Frontal cortex (tissue), 4 donors: ENCODE measurements at places on chromosomes 16 and 17. TPM values are rescaled to one million over a fixed set of nuclear protein-coding genes. Genes with fewer than 3 reads are reported as not detected.

Gene SMIM36
- total RNA-seq, result not detected

Gene BCL7C
- total RNA-seq, result 41.6 TPM

Gene LRRC37A
- 6.1 TPM for total RNA-seq

Gene FAM117A
- 0.82 TPM for total RNA-seq

Gene SEPTIN12
- total RNA-seq, result not detected

Gene SOX15
- 1.2 TPM for total RNA-seq

GRCh38 chr17:17127730-17128291, 78.3 kb downstream of the PLD6 start:
- no peak for DNase-seq

DNA sequence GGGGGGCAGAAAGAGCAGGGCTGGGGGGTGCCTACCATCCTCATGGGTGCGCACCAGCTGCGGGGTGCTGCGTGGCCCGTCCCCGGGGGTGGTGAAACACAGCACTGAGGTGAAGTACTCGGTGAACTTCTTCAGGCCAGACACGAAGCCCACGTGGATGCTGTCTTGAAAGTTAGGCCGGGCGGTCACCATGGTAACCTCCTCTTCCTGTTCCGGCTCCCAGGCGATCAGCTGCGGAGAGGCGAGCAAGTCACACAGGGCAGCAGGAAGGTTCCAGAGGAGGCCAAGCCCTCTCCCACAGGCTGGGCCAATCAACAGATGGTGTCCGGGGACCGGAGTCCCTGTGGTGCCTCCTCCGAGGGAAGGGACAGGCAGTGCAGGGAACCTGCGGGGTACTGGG, 90.1 kb upstream of the CDC42EP4 start:
- no peak for DNase-seq

- no peak for DNase-seq
Measured at GRCh38 chr16:79768276-79768970, 167.9 kb upstream of the MAF start.

DNA sequence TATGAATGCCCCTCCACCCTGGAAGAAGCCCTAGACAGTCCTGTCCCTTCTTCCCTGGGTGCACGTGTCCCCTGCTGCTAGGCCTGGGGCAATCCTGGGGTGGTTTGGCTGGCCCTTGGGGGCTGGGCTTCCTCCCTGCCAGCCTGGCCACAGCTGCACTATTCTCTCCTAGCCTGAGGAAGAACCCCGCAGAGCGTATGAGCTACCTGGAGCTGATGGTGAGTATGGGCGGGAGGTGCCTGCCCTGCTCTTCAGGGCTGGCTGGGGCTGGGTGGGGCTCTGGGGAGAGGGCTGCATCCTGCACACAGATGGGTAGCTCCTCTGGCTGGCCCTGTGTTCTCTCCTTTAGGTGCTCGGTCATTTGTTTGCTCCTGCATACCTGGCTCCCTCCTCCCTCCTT, 28.8 kb downstream of the MAP2K3 start:
- no peak for DNase-seq

DNA sequence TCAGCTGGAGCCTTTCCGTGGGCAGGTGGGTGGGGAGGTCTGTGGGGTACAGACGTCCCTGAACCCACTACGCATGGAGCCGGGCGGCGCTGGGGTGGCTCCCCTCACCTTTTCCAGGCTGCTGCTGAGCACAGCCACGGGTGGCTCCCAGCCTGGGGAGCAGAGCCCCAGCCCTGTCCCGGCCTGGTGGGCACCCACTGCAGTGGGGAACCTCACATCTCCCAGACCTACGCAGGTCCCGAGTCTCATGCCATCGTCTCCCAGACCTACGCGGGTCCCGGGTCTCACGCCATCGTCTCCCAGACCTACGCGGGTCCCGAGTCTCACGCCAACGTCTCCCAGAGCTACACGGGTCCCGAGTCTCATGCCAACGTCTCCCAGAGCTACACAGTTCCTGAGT, 17.0 kb upstream of the APRT start:
- DNase-seq, result no peak

- peak; percentile 73 for DNase-seq
Measured at GRCh38 chr16:67163164-67163998, 1.2 kb upstream of the HSF4 start.

DNA sequence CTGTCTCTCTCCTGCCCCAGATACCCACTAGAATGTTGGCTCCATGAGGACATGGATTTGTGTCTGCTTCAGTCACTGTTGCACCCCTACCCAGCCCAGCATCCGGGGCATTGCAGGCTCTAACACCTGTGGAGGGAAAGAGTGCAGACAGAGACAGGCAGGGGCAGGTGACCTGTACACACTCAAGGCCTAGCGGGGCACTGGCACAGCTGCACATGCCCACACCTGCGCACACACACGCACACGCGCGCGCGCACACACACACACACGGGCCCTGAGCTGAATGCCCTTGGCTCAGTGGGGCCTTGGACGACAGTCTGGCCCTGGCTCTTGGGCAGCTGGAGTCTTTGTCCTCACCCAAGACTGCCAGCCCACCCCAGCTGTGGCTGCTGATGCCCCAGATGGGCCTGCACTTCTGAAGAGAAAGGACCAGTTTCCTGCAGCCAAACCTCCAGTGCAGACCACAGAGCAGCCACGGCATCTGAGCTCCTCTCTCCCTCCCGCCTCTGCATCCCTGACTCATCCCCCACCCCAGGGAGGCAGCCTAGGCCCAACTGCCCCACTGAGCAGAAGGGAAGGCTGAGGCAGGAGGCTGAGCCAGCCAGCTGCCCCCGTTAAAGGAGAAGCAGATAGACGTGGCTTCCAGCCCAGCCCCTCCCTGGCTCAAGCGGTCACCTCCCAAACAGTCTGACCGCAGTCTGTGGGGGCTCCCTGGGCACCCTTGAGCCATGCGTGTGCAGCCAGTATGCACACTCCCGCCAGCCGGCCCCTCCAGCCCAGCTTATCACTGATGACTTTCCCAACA, 12.3 kb upstream of the RAI1 start:
- no peak for DNase-seq

GRCh38 chr16:77689971-77690370, 32.3 kb upstream of the NUDT7 start:
- no peak for DNase-seq

DNA sequence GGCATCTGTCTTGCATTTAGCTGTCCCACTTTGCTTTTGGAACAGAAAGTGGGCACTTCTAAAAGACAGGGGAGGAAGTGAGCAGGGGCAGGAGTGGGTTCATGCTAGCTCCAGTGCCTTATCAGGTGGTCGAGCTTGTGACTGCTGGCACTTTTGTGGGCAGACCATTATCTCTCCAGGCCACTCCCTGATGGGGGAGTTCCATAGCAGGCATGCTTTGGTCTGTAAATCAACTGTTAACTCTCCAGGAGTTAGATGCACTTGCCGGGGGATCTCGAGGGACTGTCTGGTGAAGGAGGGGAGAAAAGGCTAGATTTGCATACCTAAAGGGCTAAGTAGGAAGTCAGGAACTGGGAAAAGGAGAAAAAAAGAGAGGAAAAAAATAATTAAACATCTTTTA, 9.3 kb upstream of the CARD14 start:
- no peak for DNase-seq

DNA sequence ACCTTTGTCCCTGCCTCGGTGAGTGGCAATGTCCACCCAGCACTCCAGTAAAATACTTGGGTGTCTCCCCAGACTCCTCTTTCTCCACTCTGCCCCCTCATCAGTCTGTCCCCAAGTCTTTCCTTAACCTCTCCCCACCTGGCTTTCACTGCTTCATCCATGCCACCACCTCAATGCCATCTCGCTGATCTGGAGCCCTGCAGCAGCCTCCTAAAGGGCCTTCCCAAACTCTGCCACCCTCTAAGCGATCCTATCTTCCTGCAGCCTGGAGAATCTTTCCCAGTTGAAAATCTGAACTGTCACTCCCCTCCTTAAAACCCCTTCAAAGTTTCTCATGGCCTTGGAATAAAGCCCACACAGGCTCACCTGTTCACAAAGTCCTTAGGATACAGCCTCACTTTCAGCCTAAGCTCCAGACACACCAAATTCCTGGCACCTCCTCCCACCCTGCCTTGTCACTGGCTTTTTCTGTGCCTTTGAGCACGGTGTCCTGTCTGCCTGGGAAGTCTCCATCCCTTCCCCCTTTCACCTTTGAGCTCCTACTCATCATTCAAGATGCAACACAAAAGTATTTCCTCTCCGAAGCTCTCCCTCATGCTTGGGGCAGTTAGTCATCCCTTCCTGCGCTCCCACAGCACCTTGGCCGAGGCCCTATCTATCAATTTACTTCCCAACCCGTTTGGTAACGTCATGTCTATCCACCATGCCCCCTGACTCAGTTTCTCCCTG, 2.8 kb downstream of the WNK4 start:
- no peak for DNase-seq

GRCh38 chr16:51831595-51832367, 680.7 kb upstream of the SALL1 start:
- no peak for DNase-seq

- DNase-seq, result no peak
Measured at GRCh38 chr17:20191056-20191455, 181.9 kb downstream of the SPECC1 start.

- DNase-seq, result peak; percentile 46
Measured at GRCh38 chr16:8867216-8867931, 1.4 kb downstream of the CARHSP1 start.
